ENCODE measurements at places on chromosomes 6 and 20.

DNA sequence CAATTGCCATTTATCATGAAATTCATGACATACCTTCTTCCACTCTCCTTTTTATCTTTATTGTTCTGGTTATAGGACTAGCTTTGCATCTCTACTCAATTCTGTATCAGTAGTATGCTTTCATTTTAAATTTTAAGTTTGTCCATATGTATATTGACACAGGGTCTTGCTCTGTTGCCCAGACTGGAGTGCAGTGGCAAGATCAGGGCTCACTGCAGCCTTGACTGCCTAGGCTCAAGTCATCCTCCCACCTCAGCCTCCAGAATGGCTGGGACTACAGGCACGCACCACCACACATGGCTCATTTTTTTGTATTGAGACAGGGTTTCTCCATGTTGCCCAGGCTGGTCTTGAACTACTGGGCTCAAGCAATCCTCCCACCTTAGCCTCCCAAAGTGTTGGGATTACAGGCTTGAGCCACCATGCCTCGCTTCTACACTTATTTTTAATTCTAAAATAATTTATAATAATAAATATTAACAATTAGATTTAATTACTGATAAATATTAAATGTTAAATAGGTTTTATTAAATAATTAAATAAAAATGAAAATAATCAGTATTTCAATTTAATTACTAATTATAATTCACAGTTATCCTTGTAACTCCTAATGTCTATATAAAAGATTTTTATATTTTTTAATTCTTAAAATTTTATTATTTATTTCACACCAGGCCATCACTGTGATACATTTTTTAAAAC lies 27.7 kb downstream of the TRIM38 start:
- DNase-seq = no peak

GRCh38 chr6:154956771-154957522 lies 38.2 kb upstream of the TIAM2 start:
- no peak for DNase-seq

DNA sequence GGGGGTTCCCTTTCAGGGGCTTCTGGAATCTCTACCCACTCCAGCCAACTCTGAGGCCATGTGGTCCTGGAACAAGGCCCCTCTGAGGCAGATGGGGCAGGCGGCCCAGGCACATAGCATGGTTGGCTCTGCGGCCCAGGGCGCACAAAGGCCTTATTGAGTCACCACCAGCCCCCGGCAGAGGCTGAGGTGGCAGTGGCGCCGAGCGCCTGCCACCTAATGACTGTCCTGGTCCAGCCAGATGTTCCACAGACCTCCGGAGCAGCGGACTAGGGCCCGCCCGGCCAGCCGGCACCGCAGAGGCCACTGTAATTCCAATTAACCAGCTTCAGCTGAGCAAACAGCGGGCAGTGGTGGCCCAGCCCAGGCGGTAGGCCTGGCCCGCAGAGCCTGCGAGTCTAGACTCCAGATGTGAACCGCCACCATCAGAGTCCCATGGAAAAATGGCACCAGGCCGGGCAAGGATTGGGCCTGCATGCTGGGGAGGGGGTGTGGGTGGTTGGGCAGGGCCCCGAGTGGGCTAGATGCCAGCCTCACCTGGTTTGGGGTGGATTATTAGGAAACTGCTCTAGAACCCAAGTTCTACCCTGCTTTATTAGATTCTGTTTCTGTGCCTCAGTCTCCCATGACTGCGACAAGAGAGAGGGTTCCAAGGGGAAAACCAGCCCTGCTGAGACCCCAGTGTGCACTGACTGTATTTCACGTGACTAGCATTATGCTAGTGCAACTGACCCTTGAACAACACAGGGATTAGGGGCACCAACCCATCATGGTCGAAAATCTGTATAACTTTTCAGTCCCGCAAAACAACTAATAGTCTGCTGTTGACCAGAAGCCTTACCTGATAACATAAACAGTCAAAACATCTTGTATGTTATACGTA lies 34.1 kb upstream of the ID1 start:
- no peak for DNase-seq

GRCh38 chr6:39493777-39494176 lies 171.3 kb upstream of the KCNK16 start:
- DNase-seq = peak; percentile 7

- DNase-seq = no peak
Measured at GRCh38 chr6:156281266-156281665, 495.9 kb upstream of the ARID1B start.

GRCh38 chr6:1527073-1527457 lies 82.7 kb upstream of the FOXC1 start:
- no peak for DNase-seq

GRCh38 chr20:20552076-20552475 lies 160.4 kb downstream of the RALGAPA2 start:
- DNase-seq = no peak

DNA sequence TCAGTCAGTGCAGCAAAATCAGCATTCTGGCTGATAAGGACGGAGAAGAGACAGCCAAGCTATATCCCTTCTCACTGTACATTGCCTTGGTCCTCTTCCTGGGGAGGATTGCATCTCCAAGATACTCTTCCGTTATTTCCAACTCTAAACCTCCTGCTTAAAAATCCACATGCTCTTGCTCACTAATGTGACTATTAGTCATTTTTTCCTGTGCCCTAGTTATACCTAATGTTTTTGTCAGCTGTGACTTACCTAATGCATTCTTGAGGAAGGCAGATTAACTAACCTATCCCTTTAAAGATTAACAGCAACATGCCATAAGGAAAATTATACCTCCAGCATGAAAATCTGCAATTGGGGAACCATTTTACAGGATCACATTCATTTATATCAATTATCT lies 317.6 kb downstream of the BTBD9 start:
- no peak for DNase-seq

GRCh38 chr20:62885896-62886708 lies 24.5 kb upstream of the TCFL5 start:
- no peak for DNase-seq

DNA sequence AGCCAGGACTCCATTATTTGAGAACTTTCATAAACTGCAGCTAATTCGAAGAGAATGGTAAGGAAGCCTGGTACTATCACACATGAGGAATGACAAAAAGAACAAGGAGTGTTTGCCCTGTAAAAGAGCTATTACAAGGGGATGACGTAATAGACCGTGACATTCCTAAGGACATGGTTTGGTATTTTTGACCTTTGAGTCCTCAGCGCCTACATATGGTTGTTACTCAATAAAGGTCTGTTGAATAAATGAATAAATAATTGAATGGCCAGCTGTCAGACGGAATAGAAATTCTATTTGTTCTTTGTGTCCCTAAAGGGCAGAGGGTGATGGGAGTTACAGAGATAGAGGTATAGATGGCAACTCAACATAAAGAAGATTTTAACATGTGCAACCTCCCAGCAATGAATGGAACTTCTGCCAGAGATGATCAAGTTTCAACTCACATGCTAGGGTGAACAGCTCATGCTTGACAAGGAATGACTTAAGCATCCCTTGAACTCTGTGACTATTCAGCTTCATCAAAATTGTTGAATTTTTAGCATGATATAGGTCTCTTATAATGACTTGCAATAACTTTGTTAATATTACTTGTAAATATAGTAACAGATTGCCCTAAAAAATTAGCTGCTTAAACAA lies 115.4 kb downstream of the TENT5A start:
- no peak for DNase-seq

DNA sequence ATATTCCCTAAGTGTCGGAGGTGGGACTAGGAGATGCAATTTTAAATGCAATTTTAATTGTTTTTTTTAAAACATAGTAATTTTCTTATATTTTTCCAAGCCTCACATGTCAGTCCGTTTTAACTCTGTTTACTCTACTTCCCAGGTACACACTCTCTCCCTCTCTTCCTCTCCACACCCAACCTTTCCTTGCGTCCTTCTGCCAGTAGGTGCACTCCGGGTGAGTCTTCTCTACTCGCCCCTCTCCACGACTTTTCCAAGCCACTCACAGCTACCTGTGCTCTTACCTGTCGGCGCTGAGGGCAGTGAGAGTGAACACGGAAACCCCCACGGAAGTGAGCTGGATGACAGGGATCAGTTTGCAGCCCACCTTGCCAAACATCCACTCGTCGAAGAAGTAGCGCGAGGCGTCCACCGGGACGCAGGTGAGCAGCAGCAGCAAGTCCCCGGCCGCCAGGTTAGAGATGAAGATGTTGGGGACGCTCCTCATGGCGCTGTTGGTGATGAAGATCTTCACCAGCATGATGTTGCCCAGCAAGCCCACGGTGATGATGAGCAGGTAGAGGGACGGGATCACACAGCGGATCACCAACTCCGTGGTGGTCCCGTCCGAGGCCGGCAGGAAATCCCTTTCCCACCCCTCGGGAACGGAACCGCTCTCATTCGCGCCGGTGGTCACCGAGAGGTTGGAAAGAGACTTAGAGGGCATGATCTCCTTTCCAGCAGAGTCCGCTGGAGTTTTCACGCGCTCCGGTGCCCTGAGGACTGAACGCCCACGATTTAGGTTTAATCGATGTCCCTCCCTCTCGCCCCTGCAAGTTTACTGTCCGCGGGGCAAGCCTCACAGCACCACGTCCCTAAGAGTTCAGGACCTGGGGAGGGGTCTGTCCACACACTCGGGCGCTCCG lies 44.5 kb upstream of the GJE1 start:
- no peak for DNase-seq

GRCh38 chr20:5657190-5657875 lies 92.9 kb upstream of the SHLD1 start:
- peak; percentile 97 for DNase-seq

GRCh38 chr20:57883761-57884160 lies 173.9 kb upstream of the PMEPA1 start:
- no peak for DNase-seq

DNA sequence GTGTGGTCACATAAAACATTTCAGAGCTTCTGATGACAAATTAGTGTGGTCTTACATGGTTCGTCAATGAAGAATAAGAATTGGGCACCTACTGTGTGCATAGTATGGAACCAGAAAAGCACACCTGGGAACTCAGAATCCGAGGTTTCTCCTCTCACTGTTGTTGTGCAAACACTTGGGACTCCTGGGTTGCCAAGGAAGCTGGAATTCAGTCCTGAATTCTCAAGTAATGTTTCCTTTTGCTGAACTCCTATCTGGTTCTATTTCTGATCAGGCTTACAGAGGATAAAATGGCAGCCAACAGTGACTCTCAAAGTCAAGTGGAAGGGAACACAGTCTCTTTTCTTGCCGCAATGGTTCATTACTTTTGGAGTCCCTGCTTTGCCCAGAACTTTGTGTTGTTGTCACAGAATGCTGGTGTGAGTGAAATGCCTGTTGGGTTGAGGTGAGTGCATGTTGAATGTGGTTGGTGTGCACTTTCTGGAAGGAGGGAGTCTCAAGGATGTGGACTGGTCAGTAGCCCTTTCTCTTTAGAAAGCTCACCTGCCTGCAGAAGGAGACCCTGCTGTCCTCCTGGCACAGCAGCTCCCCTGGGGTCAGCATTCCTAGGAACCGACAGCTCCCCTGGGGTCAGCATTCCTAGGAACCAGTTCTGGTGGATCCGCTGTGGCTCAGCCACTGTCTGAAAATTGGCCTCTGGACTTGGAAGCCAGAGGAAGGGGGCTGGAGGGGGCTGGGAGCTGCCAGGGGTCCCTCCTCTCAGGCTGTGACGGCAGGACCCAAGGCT lies 1.4 kb downstream of the UNC93A start:
- DNase-seq = no peak

DNA sequence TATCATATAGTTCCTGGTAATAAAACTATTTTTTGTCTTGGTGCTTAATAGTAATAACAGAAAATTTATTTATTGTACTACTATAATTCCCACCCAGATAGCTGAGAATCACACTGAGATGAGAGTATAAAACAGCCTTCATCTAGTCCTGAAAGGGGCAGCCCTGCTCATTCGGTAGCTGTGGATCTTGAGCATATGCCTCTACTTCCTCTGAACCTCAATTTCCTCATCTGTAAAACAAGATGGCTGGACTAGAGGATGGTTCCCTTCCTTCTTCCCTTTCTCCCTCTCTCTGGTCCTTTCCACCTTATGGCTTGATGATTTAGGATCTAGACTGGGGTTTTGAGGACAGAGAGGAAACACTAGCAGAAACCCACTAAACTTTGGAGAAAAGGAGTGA lies 15.0 kb downstream of the FKBP5 start:
- DNase-seq = no peak

DNA sequence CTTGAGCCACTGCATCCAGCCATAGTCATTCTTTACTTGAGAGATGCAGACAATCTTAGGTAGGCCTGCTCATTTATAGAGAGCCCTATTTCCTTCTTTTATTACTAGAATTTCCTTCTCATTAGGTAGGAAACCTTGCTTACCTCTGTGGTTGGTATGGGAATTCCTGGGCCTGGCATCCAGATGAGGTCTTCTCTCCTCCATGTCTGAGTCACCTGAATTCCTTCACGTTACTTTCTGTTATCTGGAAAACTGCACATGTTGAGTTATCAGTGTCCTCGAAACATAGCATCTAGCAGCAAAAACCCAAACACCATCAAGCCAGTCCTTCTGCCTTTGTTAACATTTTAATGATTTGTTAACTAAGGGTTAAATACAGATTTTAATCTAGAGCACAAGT lies 2.2 kb downstream of the ZNFX1 start:
- DNase-seq = no peak

DNA sequence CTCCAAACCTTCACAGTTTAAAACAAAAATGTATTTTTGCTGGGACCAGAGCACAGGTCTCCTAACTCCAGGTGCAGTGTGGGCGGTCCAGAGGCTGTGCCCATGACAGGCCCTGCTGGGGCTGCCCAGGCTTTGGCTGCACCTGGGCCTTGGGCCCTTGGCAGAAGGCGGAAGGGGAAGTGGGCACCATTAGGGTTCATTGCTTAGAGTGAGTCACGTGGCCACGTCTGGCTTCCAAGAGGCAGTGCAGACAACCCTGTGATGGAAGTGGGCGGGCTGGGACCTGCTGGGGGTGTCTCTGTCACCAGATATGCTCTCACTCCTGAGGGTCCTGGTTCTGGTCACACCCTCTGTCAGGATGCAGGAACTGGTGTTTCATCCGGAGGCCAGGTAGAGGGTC lies 302.2 kb downstream of the QKI start:
- DNase-seq = no peak
